ENCODE measurements at places on chromosomes 6 and 20.

DNA sequence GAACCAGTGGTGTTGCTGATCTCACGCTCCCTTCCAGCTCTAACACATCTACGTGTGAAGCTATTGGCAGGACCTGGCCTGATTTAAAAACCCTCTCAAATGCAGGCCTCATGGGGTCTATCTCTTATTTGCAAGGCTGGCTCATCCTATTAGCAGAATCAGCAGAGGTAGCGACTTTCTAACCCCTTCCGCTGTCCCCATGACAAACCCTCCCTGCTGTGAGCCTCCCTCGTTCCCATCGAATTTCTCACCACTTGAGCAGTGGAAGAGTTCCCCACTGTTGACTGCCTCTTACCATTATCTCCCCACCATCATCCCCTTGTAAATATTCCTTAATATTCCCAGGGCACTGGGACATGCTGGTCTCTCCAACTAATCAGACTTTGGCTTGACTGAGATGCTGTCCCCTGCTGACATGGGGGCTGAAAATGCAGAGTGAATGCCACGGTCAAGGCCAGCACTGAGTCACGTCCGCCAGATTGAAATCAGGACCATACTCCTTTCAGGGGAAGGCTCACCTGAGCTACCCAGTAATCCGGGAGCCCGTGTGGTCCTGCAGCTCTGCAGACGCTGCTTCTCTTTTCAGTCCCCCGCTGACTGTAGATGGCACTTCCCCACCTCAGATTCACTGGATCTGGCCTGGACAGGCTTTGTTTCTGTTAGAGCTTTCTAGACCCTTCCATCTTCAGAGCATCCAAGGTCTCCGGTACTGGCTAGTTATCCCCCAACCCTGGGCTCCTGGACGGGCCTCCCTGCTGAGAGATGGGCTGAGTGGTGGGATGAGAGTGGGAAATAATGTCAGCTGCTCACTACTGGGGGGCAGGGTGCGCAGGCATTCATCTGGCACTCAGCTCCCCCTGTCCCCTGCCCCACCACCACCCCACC lies 23.1 kb downstream of the AAR2 start:
- H3K4me1 ChIP-seq = no peaks in the 10 kb centered on the region
- H3K27ac ChIP-seq = no peak overlapping the region
- no peak overlapping the region for H3K4me3 ChIP-seq
- DNase-seq = no peak
- H3K27me3 ChIP-seq = no peaks in the 10 kb centered on the region
- peaks cover 31% of the 10 kb centered on the region for H3K36me3 ChIP-seq

DNA sequence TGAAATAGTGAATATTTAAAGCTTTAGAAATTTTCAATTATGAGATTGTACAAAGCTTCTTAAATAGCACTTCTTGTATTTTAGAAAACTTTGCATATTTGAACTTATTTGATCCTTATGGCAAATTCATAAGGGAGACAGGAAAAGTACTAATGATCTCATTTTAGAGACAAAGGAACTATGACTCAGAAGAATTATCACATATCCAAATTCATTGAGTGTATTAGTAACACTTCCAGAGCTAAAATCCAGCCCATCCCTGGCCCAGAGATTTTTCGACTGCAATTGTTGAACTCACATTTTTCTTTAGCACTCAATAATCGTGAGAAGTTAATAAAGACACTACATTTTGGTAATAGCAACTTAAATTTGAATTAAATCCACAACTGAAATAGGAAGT lies 704.3 kb downstream of the EPM2A start:
- H3K36me3 ChIP-seq = no peaks in the 10 kb centered on the region
- no peak for DNase-seq
- no peak overlapping the region for H3K4me3 ChIP-seq
- no peak overlapping the region for H3K27ac ChIP-seq
- H3K27me3 ChIP-seq = no peaks in the 10 kb centered on the region
- H3K4me1 ChIP-seq = no peaks in the 10 kb centered on the region

DNA sequence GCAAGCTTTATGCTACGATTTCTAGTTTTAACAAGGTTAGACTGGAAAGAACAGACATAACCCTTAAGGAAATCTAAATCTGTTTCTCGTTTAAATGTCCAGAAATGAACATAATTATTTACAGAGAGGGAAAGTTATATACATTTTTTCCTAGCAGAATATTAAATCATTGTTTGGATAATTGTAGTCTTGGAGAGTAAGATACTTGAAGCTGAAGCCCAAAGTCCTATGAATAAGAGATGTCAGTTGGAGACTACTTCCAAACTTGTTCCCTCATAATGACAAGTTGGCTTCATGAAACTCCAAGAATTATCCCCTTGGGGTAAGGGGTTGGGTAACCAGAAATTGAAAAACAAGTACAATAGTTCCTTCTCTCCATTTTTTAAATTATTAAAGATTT lies 911.1 kb upstream of the MAN1A1 start:
- no peaks in the 10 kb centered on the region for H3K36me3 ChIP-seq
- H3K27ac ChIP-seq = no peak overlapping the region
- no peak for DNase-seq
- H3K4me3 ChIP-seq = no peak overlapping the region
- no peaks in the 10 kb centered on the region for H3K4me1 ChIP-seq
- no peaks in the 10 kb centered on the region for H3K27me3 ChIP-seq

GRCh38 chr6:57207141-57207540 lies 15.0 kb downstream of the RAB23 start:
- H3K4me3 ChIP-seq = no peak overlapping the region
- no peak for DNase-seq
- no peaks in the 10 kb centered on the region for H3K27me3 ChIP-seq
- no peaks in the 10 kb centered on the region for H3K36me3 ChIP-seq
- H3K27ac ChIP-seq = no peak overlapping the region

- no peak overlapping the region for H3K27ac ChIP-seq
- DNase-seq = no peak
- H3K4me3 ChIP-seq = no peak overlapping the region
- no peaks in the 10 kb centered on the region for H3K27me3 ChIP-seq
Observed at GRCh38 chr20:9912290-9912689, 73.4 kb upstream of the PAK5 start.

DNA sequence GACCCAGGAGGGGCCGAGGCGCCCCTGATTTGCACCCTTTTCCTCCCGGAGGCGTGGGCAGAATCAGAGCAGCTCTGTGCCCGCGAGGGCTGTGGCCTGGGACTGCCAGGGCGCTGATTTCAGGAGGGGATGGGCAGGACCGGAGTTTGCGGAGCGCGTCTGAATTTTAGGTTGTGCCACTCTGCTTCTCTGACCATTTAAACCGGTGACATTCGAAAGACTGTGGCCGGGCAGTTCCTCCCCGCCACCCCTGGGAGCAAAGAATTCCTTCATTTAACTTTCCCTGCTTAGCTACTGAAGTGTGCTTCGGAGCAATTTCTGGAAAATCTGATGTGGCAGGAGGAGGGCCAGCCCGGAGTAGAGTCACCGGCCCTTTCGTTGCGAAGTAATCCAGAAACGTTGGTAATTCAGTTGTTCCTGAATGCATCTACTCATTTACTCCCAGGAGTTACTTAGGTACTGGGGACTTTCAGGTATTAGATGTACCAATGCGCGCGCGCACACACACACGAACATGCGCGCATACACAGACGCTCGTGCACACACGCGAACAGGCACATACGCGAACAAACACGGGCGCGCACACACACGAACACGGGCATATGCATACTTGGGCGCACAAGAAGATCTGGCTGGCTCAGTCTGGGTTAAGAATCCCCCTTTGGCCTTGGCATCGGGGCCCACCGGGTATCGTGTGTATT lies 568 bp downstream of the CCDC170 start:
- H3K27me3 ChIP-seq = peaks cover 10% of the 10 kb centered on the region
- H3K4me3 ChIP-seq = peak overlapping the region; percentile 65
- peak; percentile 77 for DNase-seq
- H3K4me1 ChIP-seq = peaks cover 8% of the 10 kb centered on the region
- H3K36me3 ChIP-seq = no peaks in the 10 kb centered on the region
- H3K27ac ChIP-seq = peak overlapping the region; percentile 84

GRCh38 chr6:36678488-36679042 lies at the start of gene CDKN1A:
Gene CDKN1A, plus strand, starts transcription at chr6:36678714. Its CDS starts 5,388 bp downstream, at chr6:36684102.
- peaks cover 5% of the 10 kb centered on the region for H3K36me3 ChIP-seq
- H3K4me3 ChIP-seq = peak within 1 kb of the TSS; percentile 78
- DNase-seq = peak; percentile 94

DNA sequence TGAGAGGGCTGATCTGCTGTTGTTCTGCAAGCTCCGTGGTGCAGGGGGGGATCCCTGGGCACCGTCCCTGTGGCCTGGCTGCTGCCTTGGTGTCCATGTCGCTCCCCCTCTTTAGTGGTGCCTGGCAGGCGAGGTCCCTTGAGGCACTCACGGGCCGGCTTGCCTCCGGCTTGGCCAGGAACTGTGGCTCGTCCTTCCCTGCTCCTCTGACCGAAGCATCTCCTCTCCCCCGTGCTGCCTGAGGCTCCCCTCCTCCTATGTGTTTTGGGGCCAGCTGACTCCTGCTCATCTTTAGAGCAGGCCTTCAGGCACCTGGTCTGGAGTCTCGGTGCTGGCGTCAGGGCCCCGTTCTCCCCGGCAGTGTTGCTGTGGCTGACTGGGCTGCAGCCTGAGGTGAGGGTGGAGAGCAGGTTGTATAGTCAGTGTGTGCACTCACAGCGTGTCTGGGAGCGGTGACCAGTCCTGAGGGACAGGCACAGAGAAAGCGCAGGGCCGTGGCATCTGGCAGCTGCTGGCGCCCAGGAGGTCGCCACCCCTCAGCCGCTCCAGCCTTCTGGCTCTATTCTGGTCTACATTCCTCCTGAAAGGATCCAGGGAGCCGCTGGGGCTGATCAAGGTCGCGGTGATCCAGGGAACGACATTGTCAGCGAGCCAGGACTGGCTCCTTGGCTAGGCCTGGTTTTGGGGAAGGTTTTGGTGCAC lies 43.7 kb downstream of the PYGB start:
- no peaks in the 10 kb centered on the region for H3K27me3 ChIP-seq
- H3K4me3 ChIP-seq = no peak overlapping the region
- DNase-seq = no peak
- peaks cover 9% of the 10 kb centered on the region for H3K4me1 ChIP-seq

DNA sequence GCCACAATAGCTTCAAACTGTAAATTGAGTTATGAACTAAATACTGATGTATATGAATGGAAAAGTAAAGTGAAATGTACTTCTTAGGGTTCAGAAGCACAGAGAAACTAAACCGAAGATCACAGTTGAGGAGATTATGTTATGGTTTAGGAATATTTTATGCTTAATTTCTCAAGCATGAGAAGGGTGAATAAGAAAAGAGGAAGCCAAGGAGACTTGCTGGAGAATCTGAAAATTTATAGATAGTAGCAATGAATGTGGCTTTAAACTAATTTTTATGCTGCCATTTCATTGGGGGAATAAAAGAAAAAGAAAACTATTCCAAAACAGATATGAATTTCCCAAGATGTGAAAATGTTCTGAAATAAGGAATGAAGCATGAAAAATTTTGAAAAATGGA lies 5.6 kb downstream of the ANKS1A start:
- H3K27me3 ChIP-seq = no peaks in the 10 kb centered on the region
- no peak for DNase-seq
- H3K4me3 ChIP-seq = no peak overlapping the region
- H3K36me3 ChIP-seq = no peaks in the 10 kb centered on the region
- peaks cover 30% of the 10 kb centered on the region for H3K4me1 ChIP-seq

- H3K4me3 ChIP-seq = no peak overlapping the region
- H3K27me3 ChIP-seq = no peaks in the 10 kb centered on the region
- no peak for DNase-seq
- H3K27ac ChIP-seq = no peak overlapping the region
- no peaks in the 10 kb centered on the region for H3K36me3 ChIP-seq
- H3K4me1 ChIP-seq = no peaks in the 10 kb centered on the region
Observed at GRCh38 chr6:161985876-161986423, 712.1 kb upstream of the AGPAT4 start.

DNA sequence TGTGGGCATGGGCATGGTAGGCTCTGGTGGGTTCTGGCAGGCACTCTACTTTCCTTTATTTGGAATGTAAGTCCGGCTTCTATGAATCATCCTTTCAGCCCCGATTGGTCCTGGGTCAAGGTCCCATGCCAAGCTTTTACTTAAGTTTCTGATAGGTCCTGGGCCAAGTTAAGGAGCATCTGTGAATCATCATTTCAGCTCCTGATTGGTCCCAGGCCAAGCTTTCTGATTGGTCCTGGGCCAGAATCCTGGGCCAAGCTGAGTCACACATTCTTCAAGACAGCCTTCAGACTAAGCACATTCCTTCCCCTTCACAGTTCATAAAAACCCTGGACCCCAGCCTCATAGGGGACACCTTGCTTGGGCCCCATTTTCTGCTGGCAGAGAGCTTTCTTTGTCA lies 231.0 kb upstream of the EYS start:
- H3K27ac ChIP-seq = no peak overlapping the region
- H3K27me3 ChIP-seq = no peaks in the 10 kb centered on the region
- no peaks in the 10 kb centered on the region for H3K4me1 ChIP-seq
- no peak overlapping the region for H3K4me3 ChIP-seq

GRCh38 chr6:114064862-114065261 lies 93.9 kb upstream of the HDAC2 start:
- no peaks in the 10 kb centered on the region for H3K36me3 ChIP-seq
- no peak overlapping the region for H3K27ac ChIP-seq
- H3K27me3 ChIP-seq = no peaks in the 10 kb centered on the region
- H3K4me1 ChIP-seq = no peaks in the 10 kb centered on the region
- DNase-seq = no peak

GRCh38 chr6:149935668-149936067 lies 6.1 kb upstream of the ULBP2 start:
- H3K27me3 ChIP-seq = peaks cover 94% of the 10 kb centered on the region
- no peak overlapping the region for H3K27ac ChIP-seq
- no peak for DNase-seq
- peaks cover 14% of the 10 kb centered on the region for H3K4me1 ChIP-seq
- H3K4me3 ChIP-seq = no peak overlapping the region

DNA sequence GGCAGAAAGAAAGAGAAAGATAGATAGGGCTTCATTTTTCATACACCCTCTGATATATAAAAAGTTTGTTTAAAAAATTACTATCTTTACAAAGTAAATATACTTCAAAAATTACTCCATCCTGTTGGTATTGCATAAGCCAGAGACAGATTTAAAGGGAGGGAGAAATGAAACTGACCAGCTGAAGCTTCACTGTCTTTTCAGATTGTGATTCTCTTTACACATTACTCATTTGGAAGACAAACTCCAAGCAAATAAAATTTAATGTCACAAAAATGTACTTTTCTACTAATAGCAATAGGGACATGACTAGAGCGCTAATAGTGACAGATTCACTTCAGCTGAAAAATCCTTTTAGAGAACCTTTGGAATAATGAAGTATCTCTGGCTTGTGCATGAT lies 38.6 kb upstream of the MARCKS start:
- H3K27me3 ChIP-seq = no peaks in the 10 kb centered on the region
- H3K4me3 ChIP-seq = no peak overlapping the region
- H3K27ac ChIP-seq = no peak overlapping the region
- no peak for DNase-seq
- H3K36me3 ChIP-seq = no peaks in the 10 kb centered on the region
- peaks cover 12% of the 10 kb centered on the region for H3K4me1 ChIP-seq

GRCh38 chr20:19937651-19938420 lies 79.3 kb upstream of the NAA20 start:
- DNase-seq = no peak
- H3K4me3 ChIP-seq = peak overlapping the region; percentile 42
- peaks cover 95% of the 10 kb centered on the region for H3K4me1 ChIP-seq

GRCh38 chr20:24164360-24164759 lies 175.8 kb upstream of the GGTLC1 start:
- H3K36me3 ChIP-seq = no peaks in the 10 kb centered on the region
- H3K27ac ChIP-seq = no peak overlapping the region
- H3K27me3 ChIP-seq = no peaks in the 10 kb centered on the region
- no peak for DNase-seq
- H3K4me1 ChIP-seq = no peaks in the 10 kb centered on the region

GRCh38 chr20:62425281-62426058 lies 1.9 kb downstream of the RBBP8NL start:
- H3K4me3 ChIP-seq = no peak overlapping the region
- peaks cover 9% of the 10 kb centered on the region for H3K4me1 ChIP-seq
- no peaks in the 10 kb centered on the region for H3K36me3 ChIP-seq
- H3K27me3 ChIP-seq = peaks cover 5% of the 10 kb centered on the region

GRCh38 chr6:122754191-122754731 lies 25.3 kb upstream of the FABP7 start:
- H3K27ac ChIP-seq = peak overlapping the region; percentile 33
- no peaks in the 10 kb centered on the region for H3K36me3 ChIP-seq
- H3K4me1 ChIP-seq = peaks cover 7% of the 10 kb centered on the region
- no peak for DNase-seq
